Stomach (tissue), 19 donors: ENCODE measurements at places on chromosomes 7 and 10. TPM values are rescaled to one million over a fixed set of nuclear protein-coding genes. Genes with fewer than 3 reads are reported as not detected.

- peaks cover 22% of the 10 kb centered on the region for H3K4me1 ChIP-seq
- no peaks in the 10 kb centered on the region for H3K36me3 ChIP-seq
- H3K27ac ChIP-seq = no peak overlapping the region
- no peak overlapping the region for H3K4me3 ChIP-seq
- H3K27me3 ChIP-seq = no peaks in the 10 kb centered on the region
Measured at GRCh38 chr10:77501152-77501845, 136.3 kb downstream of the KCNMA1 start.

- H3K36me3 ChIP-seq = no peaks in the 10 kb centered on the region
- no peaks in the 10 kb centered on the region for H3K4me1 ChIP-seq
- H3K27me3 ChIP-seq = no peaks in the 10 kb centered on the region
- no peak for DNase-seq
- H3K27ac ChIP-seq = no peak overlapping the region
- no peak overlapping the region for H3K4me3 ChIP-seq
Measured at GRCh38 chr10:70267161-70267933, 16.5 kb downstream of the NPFFR1 start.

DNA sequence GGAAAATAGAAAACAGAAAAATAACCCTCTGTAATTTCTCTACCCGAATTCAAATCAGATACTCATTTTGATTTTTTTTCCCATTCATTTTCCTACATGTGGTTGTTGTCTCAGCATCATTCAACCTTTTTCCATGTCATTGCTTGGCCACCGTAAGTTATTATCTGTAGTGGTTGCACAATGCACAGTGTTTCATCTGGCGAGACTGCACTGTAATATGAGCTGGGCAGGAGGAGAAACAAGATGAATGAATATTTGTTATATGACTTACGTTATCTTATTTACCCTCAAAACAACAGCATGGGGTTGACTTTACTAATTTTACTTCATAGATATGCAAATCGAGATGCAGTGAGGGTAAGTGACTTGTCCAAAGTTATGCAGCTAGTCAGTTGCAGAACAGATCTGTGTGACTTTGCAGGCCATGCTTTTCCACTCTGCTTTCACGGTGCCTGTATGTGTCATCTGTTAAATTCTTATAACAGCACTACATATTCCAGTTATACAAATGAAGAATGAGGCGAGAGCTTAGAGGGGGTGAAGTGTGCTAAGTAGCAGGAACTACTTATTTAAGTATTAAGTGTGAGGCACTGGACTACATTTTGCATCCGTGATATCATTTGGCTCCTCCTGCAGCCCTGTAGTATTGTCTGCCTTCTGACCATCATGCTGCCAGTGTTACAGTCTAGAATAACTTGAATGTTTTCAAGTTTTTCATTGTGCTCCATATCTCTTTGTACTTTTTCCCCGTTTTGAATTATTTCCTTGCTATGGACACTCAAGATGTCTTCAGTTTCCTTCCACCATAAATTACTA, 56.7 kb downstream of the ZMYND11 start:
- peaks cover 3% of the 10 kb centered on the region for H3K36me3 ChIP-seq
- no peaks in the 10 kb centered on the region for H3K27me3 ChIP-seq
- DNase-seq = peak; percentile 19
- no peak overlapping the region for H3K4me3 ChIP-seq
- H3K4me1 ChIP-seq = no peaks in the 10 kb centered on the region
- no peak overlapping the region for H3K27ac ChIP-seq

PIP gene
- not detected for total RNA-seq

BAIAP2L1 gene
- 78.2 TPM for total RNA-seq
